ENCODE measurements at places on chromosomes 16 and 17.

DNA sequence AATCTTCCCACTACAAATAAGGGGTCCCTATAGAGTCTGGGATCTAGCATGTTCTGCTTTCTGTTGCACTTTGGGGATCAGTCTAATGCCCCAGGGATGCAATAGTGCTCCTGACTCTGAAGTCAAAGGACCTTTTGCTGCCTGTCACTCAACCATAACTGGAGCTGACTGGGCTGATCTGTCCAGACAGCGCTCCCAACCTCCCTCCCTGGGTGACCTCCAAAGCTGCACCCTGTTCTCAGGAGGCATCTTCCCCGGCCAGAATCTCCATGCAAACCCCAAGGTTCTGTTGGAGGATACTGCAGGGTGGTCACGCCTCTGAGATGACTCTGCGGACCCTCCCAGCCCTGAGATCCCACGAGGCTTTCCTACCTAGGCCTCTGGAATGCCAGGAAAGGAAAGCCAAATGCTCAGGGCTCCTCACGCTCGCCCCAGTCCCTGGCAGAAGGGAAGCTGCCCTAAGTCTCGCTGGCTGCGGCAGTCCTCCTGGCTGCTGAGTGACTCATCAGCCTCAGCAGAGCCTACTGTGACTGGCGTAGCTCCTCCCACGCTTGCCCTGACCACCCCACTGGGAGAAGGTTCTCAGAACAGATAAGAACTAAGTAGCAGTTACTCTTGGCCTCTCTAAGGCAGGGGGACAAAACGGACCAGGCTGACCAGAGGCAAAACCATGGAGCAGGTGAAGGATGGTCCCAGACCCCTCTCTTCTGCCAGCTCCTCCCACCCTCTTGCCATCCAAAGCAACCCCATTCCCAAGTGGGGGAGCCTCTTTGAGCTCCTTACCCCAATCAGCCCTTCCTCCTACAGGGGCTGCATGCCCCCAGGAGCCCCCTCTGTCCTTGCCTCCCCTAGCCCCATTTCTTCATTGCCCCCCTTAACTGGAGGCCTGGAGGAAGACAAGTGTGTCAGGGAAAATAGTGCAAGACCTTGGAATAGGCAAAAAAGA, 124.1 kb upstream of the TNRC6C start:
- peak; percentile 75 for DNase-seq

DNA sequence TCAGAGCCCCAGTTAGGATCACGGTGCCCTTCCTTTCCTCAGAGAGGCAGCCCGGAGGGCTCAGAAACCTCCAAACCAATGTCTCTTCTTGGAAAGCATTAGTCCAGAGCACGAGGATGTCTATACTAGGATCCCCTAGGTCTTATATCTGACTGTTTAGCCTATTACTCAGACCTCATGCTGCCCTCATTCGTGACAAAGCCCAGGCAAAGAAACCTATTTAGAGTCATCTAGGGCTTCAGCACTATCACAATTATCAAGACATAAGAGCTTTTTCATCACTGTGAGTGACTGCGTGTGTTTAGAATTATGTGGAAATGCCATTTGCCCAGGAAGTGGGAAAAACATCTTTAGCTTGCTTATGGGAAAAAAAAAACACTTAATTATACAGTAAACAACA, 159.8 kb upstream of the NOL11 start:
- DNase-seq: no peak

DNA sequence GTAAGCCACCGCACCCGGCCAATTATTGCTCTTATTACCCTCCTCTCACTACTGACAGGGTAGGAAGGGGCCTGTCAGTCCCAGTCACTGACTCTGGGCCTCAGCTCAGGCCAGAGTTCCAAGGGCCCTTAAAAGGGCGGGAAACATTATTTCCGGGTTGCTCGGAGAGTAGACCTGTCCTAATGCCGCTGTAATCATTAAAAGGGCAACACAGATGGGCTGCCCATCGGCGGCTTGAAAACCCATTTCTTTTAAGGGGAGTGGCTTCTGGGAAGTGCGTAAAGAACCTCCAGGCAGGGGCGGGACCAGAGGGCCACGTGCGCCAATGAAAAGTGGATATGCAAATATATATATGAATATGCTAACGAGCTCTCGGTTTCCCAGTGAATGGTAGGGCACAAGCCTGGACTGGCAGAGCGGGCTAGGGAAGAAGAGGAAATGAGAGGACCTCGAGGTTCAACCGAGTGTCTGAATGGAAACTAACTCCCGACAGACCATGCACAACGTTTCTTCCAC, 26.6 kb downstream of the PIPOX start:
- DNase-seq: no peak

GRCh38 chr17:43079641-43080302, 45.4 kb downstream of the BRCA1 start:
- no peak for DNase-seq

GRCh38 chr17:9239793-9240658, 218.7 kb downstream of the NTN1 start:
- peak; percentile 51 for DNase-seq

DNA sequence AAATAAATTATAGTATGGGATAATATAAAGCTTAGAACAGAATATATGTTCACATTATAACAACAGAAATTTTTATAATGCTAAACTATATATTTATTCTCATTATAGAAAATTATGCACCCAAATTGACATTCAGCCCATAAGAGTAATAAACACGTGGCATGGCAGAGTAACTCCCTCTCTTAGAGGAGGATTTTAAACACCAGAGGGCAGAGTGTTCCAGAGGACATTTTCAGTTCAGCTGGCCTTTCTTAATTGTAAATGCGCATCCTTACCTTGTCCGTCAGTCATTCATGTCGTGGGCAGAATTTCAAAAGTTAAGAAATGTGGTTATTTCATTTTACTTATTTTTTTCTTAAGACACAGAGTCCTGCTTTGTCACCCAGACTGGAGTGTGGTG, 147.1 kb downstream of the TANC2 start:
- DNase-seq: no peak

GRCh38 chr16:11669380-11670146, 1.3 kb downstream of the SNN start:
- no peak for DNase-seq

DNA sequence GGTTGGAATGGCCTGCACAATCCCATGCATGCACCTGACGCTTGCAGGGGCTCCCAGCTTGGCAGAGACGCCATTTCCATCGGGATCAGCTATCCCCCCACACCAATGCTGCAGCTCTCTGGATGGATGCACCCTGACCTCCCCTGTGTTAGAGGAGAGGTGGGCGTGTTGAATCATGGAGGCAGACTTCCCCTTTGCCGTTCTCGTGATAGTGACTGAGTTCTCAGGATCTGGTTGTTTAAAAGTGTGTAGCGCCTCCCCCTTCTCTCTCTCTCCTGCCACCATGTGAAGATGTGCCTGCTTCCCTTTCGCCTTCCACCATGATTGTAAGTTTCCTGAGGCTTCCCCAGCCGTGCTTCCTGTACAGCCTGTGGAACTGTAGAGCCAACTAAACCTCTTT, 17.8 kb upstream of the KCNH6 start:
- no peak for DNase-seq

GRCh38 chr17:79951361-79952264, 84.1 kb downstream of the TBC1D16 start:
- no peak for DNase-seq

DNA sequence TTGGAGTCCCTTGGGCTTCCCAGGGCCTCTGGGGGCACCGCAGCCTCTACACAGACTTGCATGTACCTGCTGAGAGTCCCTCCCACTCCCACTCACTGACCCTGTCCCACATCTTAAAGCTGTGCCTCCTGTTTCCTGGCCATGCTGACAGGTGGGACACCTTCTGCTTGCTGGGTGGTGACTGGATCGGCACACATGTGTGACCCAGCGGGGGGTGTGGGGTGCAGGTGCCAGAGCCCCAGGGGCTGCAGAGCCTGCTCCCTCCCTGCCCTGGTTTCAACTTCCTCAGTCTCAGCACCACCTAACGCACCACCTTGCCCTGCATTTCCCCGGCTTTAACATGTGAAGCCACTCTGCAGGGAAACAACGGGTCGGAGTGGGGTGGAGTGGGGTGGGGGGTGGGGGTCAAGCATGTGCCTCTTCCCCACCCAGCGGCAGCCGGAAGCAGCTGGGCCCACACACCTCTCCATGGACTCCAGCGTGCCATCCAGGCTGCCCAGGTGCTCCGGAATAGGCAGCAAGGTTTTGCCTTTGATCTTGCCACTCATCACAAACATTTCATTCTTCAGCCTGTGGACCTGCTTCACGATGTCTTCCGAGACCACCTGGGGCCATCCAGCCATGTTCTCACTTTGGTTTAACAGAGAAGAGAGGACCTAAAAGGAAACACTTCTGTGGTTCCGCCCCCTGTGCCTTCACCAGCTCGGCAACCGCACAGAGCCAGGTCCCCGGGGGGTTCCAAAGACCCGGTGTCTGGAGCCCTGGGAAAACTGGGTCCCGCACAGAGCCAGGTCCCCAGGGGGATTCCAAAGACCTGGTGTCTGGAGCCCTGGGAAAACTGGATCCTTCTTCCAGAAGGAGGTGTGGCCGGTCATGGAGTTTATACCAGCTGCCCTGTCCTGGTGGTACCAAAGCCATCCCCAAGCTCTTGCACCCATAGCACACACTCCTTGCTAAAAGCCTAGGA, 4.7 kb downstream of the DNAH17 start:
- no peak for DNase-seq
